ENCODE measurements at places on chromosomes 7 and 10. TPM values are rescaled to one million over a fixed set of nuclear protein-coding genes. Genes with fewer than 3 reads are reported as not detected.

PGAM2 gene
- total RNA-seq: not detected

WEE2 gene
- not detected for total RNA-seq

ETV1 gene
- total RNA-seq: 6.8 TPM

CPA2 gene
- not detected for total RNA-seq

CDNF gene
- 0.51 TPM for total RNA-seq

ADRA2A gene
- total RNA-seq: not detected

ANLN gene
- 6.2 TPM for total RNA-seq

NHLRC2 gene
- total RNA-seq: 12.8 TPM

TFR2 gene
- 0.89 TPM for total RNA-seq

PDE6C gene
- total RNA-seq: not detected

TMEM213 gene
- not detected for total RNA-seq

TEX47 gene
- total RNA-seq: not detected

PRPS1L1 gene
- total RNA-seq: not detected

SLC29A4 gene
- 5.6 TPM for total RNA-seq

HTR7 gene
- 22.9 TPM for total RNA-seq

ERLIN1 gene
- 41.6 TPM for total RNA-seq

EEPD1 gene
- total RNA-seq: 1.5 TPM

CDC14C gene
- total RNA-seq: not detected

ABCA13 gene
- total RNA-seq: 0.09 TPM

PRRT4 gene
- total RNA-seq: not detected

LIPK gene
- total RNA-seq: not detected

WASHC2A gene
- total RNA-seq: 47.6 TPM

IL15RA gene
- 1.5 TPM for total RNA-seq

CLRN3 gene
- not detected for total RNA-seq

ARHGEF35 gene
- 0.59 TPM for total RNA-seq

SPDYE9 gene
- not detected for total RNA-seq

EPHB4 gene
- total RNA-seq: 57.0 TPM

AMPH gene
- total RNA-seq: 1.4 TPM

CCDC6 gene
- total RNA-seq: 48.5 TPM

RSPH10B2 gene
- 0.05 TPM for total RNA-seq

TACR2 gene
- under 0.01 TPM for total RNA-seq

POM121L12 gene
- total RNA-seq: not detected

PANK1 gene
- 9.8 TPM for total RNA-seq

INA gene
- 0.30 TPM for total RNA-seq

DEPP1 gene
- total RNA-seq: 20.9 TPM

GPC2 gene
- 6.0 TPM for total RNA-seq

Measured in smooth muscle cell of the umbilical artery (primary cell).